ENCODE measurements at places on chromosomes 2 and 18. TPM values are rescaled to one million over a fixed set of nuclear protein-coding genes. Genes with fewer than 3 reads are reported as not detected.

The NDC80 gene
- total RNA-seq, result 0.31 TPM

The ZAP70 gene
- 0.46 TPM for total RNA-seq

The ATP6V1B1 gene
- total RNA-seq, result not detected

The IL36A gene
- total RNA-seq, result not detected

The IL36B gene
- not detected for total RNA-seq

The GYPC gene
- total RNA-seq, result 99.5 TPM

The ERICH2 gene
- total RNA-seq, result not detected

The CPLX4 gene
- total RNA-seq, result not detected

The SPDYA gene
- 3.9 TPM for total RNA-seq

The IL1RN gene
- 32.9 TPM for total RNA-seq

GRCh38 chr18:58975781-58976180, 111.1 kb downstream of the ZNF532 start:
- ATAC-seq, result no peak

DNA sequence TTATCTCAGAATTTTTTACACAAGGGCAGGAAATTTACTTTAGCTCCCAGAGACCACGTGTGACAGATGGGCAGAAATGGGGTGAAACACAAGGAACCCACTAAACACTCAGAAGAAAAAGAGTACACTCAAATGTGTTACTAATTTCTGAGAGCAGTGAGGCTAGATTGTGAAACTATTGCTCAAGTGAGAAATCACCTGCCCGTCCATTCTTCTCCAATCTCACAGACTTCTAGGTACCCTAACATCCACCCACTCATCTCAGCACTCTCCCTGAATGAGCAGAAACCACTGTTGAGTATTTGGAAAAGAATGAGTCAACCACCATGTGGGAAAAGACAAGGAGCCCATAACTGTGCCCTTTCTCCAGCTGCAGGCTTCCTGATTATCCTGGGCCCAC, 293.0 kb upstream of the CDH2 start:
- no peak for ATAC-seq

- no peak for ATAC-seq
Observed at GRCh38 chr2:165811592-165812370, 17.7 kb upstream of the GALNT3 start.

- no peak for ATAC-seq
Observed at GRCh38 chr2:53994818-53995808, 24.3 kb upstream of the PSME4 start.

DNA sequence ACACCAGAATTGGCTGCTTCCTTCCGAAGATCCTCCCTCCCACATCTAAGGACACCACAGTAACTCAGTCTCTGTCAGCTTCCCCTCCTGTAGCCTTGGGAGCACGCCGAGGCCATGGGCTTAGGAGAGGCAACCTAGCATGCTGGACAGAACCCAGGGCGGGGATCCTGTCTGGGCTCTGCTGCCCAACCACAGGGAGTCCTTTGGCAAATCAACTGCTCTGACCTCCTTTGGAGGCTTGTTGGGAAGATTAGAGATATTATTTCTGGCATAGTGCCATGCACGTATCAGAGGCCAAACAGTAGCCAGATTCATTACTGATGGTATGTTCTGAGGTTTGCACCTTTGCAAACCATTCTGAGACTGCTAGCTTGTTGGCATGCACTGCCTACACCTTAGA, 262.7 kb upstream of the EPAS1 start:
- no peak for ATAC-seq

DNA sequence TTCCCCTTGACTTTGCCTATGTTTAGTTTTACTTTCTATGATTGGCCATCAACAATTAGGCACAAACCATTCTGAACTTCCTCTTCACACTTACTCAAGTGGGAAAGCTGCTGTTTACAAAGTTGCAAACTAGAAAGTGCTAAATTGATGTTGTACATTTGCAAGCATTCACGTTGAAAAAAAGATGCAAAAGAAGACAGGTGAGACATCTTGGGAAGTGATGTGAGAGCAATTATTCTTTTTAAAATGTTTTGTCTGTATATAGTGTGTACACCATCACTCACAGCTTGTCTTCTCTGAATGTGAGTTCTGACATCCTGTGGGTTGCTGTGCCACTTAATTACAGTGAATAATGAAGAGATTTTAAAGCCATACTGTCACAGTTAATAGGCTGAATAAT, 874.1 kb upstream of the LRATD1 start:
- ATAC-seq, result no peak

GRCh38 chr2:209348433-209348832, 75.4 kb upstream of the MAP2 start:
- no peak for ATAC-seq

DNA sequence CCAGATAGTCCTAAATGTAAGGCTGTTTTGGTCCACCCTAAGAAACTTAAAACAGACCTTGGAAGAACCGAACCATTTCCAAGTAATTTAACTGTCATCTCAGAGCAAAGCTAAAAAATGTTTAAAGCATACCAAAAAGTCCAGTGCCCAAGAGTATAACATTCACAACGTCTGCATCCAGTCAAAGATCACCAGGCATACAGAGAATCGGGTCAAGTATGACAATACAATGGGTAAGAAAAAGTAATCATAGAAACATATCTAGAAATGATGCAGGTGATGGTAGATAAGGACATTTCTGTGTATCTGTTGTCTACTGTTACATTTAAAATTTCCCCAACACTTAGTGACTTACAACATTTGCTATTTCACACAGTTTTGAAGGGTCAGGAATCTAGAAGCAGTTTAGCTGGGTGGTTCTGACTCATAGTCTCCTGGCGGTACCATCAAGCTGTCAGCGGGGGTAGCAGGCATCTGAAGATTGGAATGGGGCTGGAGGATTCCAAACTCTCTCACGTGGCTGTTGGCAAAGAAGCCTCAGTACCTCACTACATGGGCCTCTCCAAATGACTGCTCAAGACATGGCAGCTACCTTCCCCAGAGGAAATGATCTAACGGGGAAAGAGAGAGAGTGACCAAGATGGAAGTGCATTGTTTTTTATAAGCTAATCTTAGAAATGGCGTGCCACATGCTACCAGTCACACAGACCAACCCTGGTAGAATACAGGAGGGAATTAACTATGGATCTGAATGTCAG, 36.6 kb upstream of the DYNC2LI1 start:
- peak; percentile 74 for ATAC-seq

DNA sequence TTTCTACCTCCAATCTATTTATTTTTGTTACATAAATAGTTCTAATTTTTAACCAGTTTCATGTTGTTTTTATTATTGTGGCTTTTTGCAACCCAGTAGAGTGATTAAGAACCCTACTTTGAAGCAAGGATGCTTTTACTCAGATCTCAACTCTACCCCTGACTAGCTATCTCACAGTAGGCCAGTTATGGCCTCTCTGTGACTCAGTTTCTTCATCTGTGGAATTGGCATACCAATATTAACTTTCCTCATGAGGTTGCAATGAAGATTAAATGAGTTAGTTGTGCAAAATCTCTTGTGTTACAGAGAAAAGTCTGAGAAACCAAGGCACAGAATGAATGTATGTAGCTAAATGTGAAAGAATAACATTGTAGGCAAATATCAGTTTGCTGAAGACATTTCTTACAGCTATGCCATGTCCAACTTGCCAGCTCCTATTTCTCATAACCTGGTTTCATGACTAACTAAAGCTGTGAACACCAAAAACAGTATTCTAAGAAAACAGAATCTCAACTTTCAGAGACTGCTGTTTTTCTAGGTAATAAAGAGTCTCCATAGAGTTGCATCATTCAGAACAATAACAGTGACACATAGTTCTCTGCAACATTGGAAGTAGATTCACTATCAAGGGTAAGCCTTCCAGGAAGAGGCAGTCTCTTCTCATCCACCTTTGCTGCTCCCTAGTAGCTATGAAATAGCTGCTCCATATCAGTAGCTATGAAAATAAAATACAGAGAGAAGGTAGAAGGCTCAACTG, 33.2 kb upstream of the CYTIP start:
- no peak for ATAC-seq

DNA sequence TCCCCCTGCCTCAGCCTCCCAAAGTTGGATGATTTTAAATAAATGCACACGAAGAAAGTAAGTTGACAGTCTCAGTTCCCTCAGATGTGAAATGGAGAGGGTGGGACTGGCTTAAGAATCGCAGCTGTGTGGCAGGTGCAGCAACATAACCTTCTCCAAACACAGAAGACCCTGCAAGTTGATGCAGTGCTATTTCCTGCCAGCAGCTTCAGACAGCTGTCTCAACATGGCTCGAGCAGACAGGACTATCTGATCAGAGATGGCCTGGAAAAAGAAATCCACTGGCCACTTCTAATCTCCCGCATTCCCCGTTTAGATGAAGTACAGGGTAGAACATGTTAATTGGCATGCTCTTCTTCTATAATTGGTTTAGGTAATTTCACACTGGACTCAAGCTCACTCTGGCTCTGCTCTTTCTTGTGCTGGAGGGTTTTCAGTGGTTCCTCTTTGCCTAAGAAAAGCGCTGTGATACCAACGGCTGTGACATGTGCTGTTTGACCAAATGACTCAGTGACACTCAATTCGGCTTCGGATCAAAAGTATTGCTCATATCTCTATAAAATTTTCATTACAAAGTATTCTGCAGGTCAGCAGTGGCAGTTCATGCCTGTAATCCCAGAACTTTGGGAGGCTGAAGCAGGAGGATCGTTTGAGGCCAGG, 40.2 kb downstream of the MYOM1 start:
- no peak for ATAC-seq

- ATAC-seq, result no peak
Observed at GRCh38 chr2:43467891-43468290, 127.9 kb downstream of the THADA start.

DNA sequence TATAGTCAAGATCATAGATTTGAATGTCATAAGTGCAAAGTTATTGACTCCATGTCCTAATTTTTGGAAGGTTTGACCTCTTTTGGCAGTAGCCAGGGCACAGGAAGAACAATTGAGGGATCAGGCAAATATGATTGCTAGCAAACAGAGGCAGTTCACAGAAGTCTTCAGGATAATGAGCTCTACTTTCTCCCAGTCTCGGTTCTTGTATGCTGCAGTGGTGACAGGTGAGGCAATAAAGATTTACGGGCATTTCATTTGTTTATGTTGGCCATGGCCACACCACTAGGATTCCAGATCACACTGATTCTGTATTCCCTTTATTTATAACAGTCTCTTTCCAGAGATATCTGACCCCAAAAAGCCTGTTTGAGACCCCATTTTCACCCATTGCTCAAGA, 137.5 kb downstream of the UBR3 start:
- no peak for ATAC-seq

DNA sequence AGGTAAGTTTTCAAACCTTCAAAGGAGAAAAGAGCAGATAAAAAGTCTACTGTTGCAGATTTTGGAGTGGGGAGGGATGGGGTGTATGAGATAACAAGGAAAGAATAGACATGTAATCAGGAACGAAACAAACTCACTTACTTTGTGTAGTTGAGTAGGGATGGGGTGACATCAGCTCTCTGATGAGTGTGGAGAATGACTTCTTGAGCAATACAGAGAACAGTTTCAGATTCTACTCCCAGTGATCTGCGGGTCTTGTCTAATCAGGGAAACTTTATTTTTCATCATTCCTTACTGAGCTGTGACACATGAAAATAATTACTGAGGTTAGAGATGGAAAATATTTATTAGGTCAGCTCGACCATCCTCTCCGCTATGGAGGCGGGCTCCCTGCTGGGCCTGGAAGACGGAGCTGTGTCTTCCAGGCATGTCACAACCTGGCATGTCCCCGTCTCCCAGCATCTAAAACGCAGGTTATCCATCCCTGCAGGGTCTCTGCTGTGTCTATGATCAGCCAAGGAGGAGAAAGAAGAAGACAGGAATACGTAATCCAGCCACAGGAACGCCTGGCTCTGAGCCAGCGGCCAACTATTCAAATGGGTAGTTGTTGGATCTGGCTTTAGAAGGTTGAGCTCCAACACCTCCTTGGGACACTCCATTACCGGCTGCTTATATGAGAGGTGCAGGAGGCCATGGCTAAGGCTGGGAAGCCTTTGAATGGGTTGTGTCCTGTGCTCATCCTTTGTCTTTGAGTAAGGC, 99.0 kb upstream of the SATB2 start:
- no peak for ATAC-seq

DNA sequence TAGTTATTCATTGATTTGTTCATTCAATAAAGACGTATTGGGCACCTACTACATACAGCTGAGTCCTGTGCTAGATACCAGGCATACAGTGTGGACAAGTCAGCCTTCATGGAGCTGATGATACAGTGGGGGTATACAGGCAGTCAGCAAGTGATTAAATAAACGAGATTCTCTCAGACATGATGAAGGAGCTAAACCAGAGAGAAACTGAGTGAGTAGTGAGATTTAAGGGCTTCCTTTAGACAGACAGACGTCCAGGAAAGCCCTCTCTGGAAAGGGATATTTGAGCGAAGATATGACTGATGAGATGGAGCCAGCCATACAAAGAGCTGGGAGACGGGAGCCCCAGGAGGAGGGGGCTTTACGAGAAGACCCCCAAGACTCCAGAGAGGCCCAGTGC, 122.6 kb upstream of the MYCN start:
- ATAC-seq, result no peak

GRCh38 chr2:170354855-170355780, 177.2 kb downstream of the MYO3B start:
- ATAC-seq, result no peak

- ATAC-seq, result no peak
Observed at GRCh38 chr2:109350526-109350925, 221.5 kb downstream of the SH3RF3 start.
